ENCODE measurements at places on chromosomes 6 and 20.

- DNase-seq = no peak
Observed at GRCh38 chr6:137927777-137928218, 60.7 kb downstream of the TNFAIP3 start.

GRCh38 chr6:105357165-105357564, 45.7 kb downstream of the PREP start:
- DNase-seq = no peak

GRCh38 chr20:33570743-33571142, 80.8 kb downstream of the CBFA2T2 start:
- no peak for DNase-seq

DNA sequence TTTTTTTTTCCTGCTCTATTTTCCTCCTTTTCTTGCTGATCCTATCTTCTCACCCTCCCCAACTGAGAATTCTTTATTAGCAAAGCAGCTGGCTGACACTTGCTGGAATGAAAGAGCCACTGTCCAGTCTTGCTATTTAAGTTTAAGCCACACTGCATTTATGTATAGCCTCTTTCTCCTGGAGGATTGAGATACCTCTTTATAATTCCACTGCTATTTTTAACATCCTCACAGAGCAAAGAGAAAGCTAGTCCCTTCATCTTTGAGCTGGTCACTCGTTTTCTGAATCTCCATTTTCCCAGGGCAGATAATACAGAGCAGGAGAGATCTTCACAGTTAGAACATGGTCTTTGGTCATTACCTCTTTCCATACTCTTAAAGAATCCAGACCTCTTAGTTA, 36.0 kb upstream of the EEF1A1 start:
- no peak for DNase-seq

- DNase-seq = no peak
Observed at GRCh38 chr6:155523821-155524651, 68.4 kb upstream of the NOX3 start.

GRCh38 chr20:47583551-47583950, 81.9 kb downstream of the NCOA3 start:
- no peak for DNase-seq

GRCh38 chr6:44273617-44274016, 3.4 kb downstream of the TMEM151B start:
- DNase-seq = no peak

- DNase-seq = no peak
Observed at GRCh38 chr6:156053626-156054025, 598.0 kb upstream of the NOX3 start.

- peak; percentile 60 for DNase-seq
Observed at GRCh38 chr6:134123666-134124208, 71.3 kb upstream of the SLC2A12 start.

DNA sequence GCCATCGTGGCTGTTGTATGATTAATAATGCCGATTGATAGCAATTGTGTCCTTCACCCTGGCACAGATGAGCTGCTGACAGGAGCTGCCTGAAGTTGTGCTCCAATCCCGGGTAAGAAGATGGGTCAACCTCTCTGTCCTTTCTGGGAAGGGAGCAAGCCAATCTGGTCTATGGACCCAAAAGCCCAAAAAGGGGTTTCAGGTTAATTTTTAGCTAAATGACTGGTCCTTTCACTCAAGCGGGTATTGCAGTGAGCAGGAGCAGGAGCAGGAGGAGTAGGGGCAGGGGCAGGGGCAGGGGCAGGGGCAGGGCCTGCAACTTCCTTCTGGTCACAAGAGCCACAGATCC, 164.8 kb downstream of the TAF4 start:
- no peak for DNase-seq

GRCh38 chr6:79777713-79778579, 146.8 kb downstream of the SH3BGRL2 start:
- DNase-seq = peak; percentile 55

DNA sequence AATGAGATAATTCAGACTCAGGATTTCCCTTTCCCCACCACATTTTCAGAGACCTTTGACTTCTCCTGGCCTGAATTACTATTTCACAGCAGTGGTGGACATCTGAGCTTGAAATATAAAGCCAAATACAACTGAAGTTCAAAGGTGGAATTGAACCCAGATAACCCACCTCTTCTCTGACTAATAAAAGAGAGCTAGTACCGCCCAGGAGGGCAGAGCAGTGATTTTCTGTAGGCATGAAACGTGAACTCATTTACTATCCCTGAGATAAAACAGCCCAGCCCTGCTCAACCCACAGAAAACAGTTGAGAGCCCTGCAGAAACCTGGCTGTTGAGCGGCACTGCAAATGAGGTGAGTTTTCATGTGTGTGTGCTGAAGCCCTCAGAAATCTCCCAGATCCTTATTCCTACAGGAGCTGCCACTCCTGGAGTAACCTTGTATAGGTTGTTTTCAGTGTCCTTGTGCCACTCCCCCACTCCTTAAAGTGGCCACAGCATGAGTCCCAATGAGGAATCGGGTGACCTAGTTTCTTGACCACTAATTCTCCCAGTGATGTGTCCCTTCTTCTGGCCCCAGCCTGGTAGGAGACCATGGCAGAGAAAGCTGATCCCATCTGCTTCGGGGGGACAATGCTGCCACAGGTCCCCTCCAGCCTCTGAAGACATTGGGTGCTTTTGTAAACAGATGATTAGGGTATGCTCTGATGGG, 99.2 kb downstream of the NOL4L start:
- DNase-seq = peak; percentile 73

GRCh38 chr6:75488033-75488432, 5.6 kb downstream of the FILIP1 start:
- DNase-seq = no peak

GRCh38 chr6:15389765-15390723, 144.2 kb downstream of the JARID2 start:
- DNase-seq = peak; percentile 61

DNA sequence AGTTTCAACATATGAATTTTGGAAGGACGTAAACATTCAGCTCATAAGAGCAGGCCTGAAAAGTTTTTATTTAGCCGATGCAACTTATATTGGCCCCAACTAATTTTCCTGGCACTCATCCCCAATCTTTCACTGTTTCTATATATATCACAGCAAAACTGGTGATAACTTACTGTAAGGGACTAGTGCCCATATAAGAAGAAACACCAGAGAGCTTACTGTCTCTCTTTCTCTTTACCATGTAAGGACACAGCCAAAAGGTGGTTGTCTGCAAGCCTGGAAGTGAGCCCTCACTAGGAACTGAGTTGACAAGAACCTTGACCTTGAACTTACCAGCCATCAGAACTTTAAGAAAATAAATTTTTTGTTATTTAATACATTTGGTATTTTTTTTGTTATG, 807.4 kb upstream of the CITED2 start:
- DNase-seq = no peak

- DNase-seq = no peak
Observed at GRCh38 chr6:7341989-7342742, 29.2 kb upstream of the SSR1 start.

- peak; percentile 60 for DNase-seq
Observed at GRCh38 chr6:11094411-11094851, 797 bp downstream of the SMIM13 start.

DNA sequence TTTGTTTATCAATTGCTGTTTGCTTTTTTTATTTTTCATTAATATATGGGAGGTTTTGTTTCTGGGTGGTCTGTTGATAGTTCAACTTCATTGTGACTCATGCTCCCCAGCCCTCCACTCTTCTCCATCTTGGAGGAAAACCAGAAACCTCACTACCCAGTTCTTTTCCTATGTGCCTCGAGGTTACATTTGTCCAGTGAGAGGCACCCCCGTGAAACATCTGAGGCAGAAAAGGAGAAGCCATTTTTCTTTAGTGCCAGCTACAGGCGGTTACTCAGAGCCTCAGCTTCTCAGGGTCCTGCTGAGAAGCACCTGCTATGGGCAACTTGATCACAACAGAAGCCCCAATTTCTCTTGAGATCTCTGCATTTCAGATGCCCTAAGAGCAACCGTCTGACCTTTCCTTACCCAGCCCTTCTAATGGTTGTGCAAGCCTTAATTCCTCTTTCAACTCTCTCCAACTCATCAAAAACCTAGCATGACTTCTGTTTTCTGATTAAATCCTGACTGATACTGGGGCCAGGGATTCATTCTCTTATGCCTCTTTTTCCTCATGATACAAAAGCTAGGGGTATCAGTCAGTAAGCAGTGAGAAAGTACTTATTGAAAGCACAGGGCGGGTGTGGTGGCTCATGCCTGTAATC, 144.6 kb downstream of the ELOVL4 start:
- DNase-seq = no peak

GRCh38 chr6:65501045-65501444, 206.0 kb downstream of the EYS start:
- DNase-seq = no peak

DNA sequence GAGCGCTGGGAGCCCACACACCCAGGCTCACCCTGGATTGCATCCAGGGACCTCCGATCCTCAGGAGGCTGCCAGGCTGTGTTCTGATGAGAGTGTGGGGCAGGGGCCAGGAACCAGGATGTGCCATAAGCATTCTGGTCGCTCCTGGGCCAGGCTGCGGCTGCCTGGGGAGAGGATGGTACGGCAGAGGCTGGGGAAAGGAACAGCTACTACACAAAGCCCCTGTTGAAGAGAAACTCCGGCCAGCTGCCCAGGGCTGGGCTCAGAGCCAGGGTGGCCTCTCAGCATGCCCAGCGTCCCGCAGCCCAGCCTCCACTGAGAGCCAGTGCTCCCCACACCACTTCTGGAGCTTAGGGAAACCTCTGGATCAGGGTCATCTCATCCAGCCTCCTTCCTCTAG, 21.7 kb upstream of the OCSTAMP start:
- DNase-seq = no peak

GRCh38 chr6:133886104-133886775, 2.7 kb upstream of the TCF21 start:
- DNase-seq = no peak

- no peak for DNase-seq
Observed at GRCh38 chr6:155079985-155080452, 84.9 kb downstream of the TIAM2 start.

- DNase-seq = no peak
Observed at GRCh38 chr20:4083098-4083865, 67.9 kb upstream of the RNF24 start.

DNA sequence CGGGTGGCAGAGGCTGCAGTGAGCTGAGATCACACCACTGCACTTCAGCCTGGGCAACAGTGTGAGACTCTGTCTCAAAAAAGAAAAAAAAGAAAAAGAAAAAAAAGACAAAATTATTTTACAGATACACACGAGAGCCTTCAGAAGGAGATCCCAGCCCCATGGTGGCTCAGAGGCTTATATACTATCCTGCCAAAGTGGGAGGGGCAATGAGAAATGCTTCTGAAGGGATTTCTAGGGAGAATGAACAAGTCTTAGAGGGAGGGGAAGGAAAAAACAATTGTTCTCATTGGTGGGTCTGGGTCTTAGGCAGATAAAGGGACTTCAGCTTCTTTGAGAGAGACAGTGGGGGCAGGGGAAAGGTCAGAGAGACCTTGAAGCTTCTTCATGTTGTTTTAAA, 76.8 kb downstream of the BANF2 start:
- no peak for DNase-seq

GRCh38 chr20:31690124-31690666, 32.5 kb downstream of the BCL2L1 start:
- no peak for DNase-seq

Data from small intestine (tissue), 16 donors.